CD4-positive, CD25-positive, alpha-beta regulatory T cell (primary cell): ENCODE measurements at places on chromosomes 11 and 22. TPM values are rescaled to one million over a fixed set of nuclear protein-coding genes. Genes with fewer than 3 reads are reported as not detected.

Gene RASSF10
- not detected for total RNA-seq

Gene RIMBP3C
- total RNA-seq, result 0.47 TPM

Gene PTPRCAP
- 291 TPM for total RNA-seq

Gene SYT7
- 0.20 TPM for total RNA-seq

Gene KRTAP5-9
- total RNA-seq, result 0.35 TPM

GRCh38 chr11:77442394-77443053, 31.4 kb downstream of the PAK1 start:
- DNase-seq, result no peak
- H3K36me3 ChIP-seq, result no peaks in the 10 kb centered on the region
- peaks cover 1% of the 10 kb centered on the region for H3K27me3 ChIP-seq
- no peaks in the 10 kb centered on the region for H3K4me1 ChIP-seq

DNA sequence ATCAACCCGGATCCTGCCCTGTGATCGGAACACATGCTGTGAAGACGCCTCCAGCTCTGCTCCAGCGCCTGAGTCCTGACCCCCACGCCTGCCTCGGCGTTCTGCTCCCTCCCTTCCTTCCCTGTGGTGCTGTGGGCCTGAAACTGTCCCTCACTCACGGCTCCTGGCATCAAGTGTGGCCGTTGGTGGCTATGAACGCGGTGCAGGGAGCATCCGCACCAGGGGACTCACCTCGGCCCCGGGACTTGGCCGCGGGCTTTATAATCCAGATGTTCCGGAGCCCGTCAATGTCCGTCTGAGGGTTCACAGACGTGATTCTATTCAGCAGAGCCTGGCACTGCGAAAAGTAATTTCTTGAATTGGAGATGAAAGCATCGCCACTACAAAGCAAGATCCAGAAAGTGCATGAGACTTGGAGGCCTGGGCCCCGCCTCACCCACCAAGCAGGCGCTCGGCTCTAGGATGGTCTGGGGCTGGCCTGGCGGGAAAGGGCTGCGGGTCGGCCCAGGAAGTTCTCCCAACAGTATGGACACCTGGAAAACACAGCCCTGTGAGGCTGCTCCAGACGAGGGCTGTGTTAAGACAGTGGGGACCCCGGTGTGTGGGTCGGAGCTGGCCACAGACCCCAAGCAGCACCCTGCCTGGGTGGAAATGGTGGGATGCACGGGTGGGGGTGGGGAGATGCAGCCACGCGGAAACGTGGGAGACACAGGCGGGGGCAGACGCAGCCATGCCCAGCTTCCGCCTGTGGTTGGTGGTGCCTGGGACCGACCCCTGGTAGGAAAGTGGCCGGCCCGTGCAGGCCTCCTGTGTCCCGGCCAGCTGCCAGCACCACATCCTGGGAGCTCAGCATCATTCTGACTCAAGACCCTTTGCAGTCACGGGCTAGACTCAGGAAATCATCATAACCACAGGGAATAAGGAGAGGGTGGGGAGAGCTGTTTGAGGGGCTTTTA, 21.8 kb upstream of the IL17REL start:
- H3K4me1 ChIP-seq, result peaks cover 13% of the 10 kb centered on the region
- no peaks in the 10 kb centered on the region for H3K27me3 ChIP-seq
- no peak for DNase-seq
- H3K4me3 ChIP-seq, result no peak overlapping the region

GRCh38 chr11:96113193-96113681, 189.3 kb upstream of the MTMR2 start:
- no peaks in the 10 kb centered on the region for H3K27me3 ChIP-seq
- H3K4me3 ChIP-seq, result no peak overlapping the region
- DNase-seq, result no peak
- no peaks in the 10 kb centered on the region for H3K36me3 ChIP-seq
- H3K27ac ChIP-seq, result no peak overlapping the region

DNA sequence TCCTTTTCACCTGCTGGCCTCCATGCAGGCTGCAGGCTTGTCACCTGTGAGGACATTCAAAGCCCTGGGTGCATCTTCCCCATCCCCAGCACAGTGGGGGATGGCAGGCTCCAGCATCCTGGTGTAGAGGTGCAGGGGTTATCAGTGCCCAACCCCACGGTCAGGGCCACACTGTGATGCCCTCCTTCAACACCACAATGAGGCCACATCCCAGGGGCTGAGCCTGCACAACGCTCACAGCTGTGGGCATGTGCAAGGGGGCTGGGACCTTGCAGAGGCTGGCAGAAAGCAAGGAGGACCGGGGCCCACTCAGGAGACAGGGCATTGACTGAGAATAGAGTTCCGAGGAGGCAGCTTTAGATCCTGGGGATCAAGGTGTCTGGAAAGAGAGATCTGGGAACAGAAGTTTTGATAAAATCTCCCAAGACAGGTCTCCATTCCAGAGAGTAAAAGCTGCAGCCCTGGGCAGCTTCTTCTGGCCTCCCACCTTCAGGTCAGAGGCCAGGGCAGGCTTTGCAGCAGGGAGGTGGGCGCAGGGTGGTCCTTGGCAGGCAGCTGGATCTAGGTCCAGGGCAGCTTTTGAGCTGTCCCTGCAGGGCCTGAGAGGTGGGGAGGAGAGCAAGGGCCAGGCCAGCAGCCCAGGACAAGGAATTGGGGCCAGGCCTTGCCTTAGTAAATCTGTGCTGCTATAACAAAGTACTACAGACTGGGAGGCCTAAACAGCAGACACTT, 250.8 kb upstream of the B3GAT1 start:
- no peaks in the 10 kb centered on the region for H3K27me3 ChIP-seq
- H3K4me3 ChIP-seq, result no peak overlapping the region
- no peaks in the 10 kb centered on the region for H3K4me1 ChIP-seq
- H3K27ac ChIP-seq, result no peak overlapping the region

DNA sequence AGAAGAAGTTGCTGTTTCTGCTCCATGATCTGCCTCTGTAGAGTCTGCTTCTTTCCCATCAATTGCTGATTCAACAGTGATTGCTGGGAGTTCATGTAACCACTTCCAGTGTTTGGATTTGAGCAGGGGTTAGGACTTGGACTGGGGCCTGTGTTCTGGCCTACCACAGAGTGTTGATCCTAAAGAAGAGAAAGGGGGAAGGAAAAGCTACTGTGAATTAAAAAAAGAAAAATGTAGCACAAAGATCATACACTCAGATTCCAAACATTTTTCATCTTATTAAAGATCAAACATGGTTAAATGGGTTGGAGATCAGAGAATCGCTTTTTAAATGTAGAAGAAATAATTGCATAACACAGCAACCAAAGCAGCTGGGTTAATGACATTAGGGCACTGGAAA, 67.6 kb upstream of the MTMR2 start:
- no peaks in the 10 kb centered on the region for H3K4me1 ChIP-seq
- peaks cover 25% of the 10 kb centered on the region for H3K36me3 ChIP-seq
- no peak overlapping the region for H3K27ac ChIP-seq
- no peak overlapping the region for H3K4me3 ChIP-seq
- no peaks in the 10 kb centered on the region for H3K27me3 ChIP-seq
- no peak for DNase-seq

DNA sequence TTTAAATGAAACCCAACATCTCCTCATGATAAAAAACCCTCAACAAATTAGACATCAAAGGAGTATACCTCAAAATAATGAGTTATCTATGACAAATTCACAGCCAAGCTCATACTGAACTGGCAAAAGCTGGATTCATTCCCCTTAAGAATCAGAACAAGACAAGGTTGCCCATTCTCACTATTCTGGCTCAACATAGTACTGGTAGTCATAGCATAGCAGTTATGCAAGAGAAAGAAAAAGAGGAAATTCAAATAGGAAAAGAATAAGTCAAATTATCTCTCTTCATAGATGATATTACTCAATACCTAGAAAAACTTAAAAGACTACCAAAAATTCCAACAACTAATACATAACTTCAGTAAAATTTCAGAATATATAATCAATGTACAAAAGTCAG, 29.4 kb upstream of the XKR3 start:
- no peak for DNase-seq
- H3K4me3 ChIP-seq, result no peak overlapping the region
- no peaks in the 10 kb centered on the region for H3K27me3 ChIP-seq
- H3K27ac ChIP-seq, result no peak overlapping the region

DNA sequence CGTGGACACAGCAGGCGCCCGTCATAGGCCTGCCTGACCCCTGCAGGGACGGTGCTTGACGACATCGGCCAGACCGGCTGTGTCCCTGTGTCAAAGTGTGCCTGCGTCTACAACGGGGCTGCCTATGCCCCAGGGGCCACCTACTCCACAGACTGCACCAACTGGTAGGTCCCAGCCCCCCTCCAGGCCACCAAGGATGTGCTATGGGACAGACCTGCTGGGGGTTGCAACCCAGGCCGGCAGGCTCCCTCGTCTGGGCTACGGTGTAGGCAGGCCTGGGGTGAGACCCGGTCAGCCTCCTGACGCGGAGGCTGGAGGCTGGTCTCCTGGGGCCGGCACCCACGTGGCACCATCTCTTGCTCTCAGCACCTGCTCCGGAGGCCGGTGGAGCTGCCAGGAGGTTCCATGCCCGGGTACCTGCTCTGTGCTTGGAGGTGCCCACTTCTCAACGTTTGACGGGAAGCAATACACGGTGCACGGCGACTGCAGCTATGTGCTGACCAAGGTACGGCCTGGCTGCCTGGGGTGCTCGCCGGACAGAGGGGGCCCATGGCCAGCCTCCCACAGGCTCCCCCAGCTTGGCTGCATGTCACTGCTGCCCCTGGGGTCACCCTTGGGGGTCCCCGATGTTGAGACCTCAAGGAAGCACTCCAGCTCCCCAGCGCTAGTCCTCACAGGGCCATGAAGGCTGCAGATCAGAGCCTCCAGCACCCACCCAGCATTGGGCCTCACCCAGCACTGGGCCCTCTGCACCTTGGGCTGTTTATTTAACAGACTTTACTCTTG, 7.7 kb downstream of the MUC5AC start:
- no peaks in the 10 kb centered on the region for H3K36me3 ChIP-seq
- no peaks in the 10 kb centered on the region for H3K4me1 ChIP-seq
- H3K27ac ChIP-seq, result no peak overlapping the region
- H3K4me3 ChIP-seq, result no peak overlapping the region
- DNase-seq, result no peak

- H3K4me3 ChIP-seq, result no peak overlapping the region
- no peaks in the 10 kb centered on the region for H3K4me1 ChIP-seq
- no peak for DNase-seq
- no peak overlapping the region for H3K27ac ChIP-seq
Measured at GRCh38 chr22:24965822-24966626, 13.5 kb downstream of the KIAA1671 start.

- no peaks in the 10 kb centered on the region for H3K4me1 ChIP-seq
- no peak overlapping the region for H3K27ac ChIP-seq
- DNase-seq, result no peak
- H3K27me3 ChIP-seq, result no peaks in the 10 kb centered on the region
Measured at GRCh38 chr22:35952576-35952975, 76.0 kb downstream of the RBFOX2 start.

GRCh38 chr11:76857781-76858410, 2.8 kb upstream of the ACER3 start:
- H3K36me3 ChIP-seq, result no peaks in the 10 kb centered on the region
- peaks cover 20% of the 10 kb centered on the region for H3K4me1 ChIP-seq
- H3K27me3 ChIP-seq, result peaks cover 2% of the 10 kb centered on the region
- no peak overlapping the region for H3K4me3 ChIP-seq

- DNase-seq, result no peak
- H3K4me3 ChIP-seq, result no peak overlapping the region
- no peaks in the 10 kb centered on the region for H3K36me3 ChIP-seq
- H3K4me1 ChIP-seq, result no peaks in the 10 kb centered on the region
- H3K27me3 ChIP-seq, result no peaks in the 10 kb centered on the region
Measured at GRCh38 chr11:75035256-75035655, 46.5 kb downstream of the NEU3 start.

DNA sequence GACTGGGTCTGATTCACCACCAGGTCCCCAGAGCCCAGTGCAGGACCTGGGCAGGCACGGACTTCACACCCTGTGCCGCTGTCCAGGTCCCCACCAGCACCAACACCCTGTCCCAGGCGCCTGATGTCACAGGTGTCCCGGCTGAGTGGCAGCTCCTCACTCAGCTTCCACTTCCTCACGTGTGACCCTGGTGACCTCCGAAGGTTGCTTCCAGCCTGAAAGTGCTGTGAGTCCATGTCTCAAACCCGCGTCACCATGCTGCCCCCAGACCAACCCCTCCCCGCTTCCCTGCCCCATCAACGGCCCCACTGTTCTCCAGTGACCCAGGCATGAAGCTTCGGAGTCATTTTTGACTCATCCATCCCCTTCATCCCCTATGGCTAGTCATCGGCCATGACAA, 25.7 kb upstream of the PICK1 start:
- H3K36me3 ChIP-seq, result no peaks in the 10 kb centered on the region
- no peak overlapping the region for H3K4me3 ChIP-seq
- H3K4me1 ChIP-seq, result no peaks in the 10 kb centered on the region
- no peak overlapping the region for H3K27ac ChIP-seq
- no peaks in the 10 kb centered on the region for H3K27me3 ChIP-seq

GRCh38 chr11:27124514-27125264, 84.1 kb downstream of the BBOX1 start:
- DNase-seq, result no peak
- H3K36me3 ChIP-seq, result no peaks in the 10 kb centered on the region
- H3K4me1 ChIP-seq, result no peaks in the 10 kb centered on the region
- no peak overlapping the region for H3K4me3 ChIP-seq
- H3K27ac ChIP-seq, result no peak overlapping the region
- H3K27me3 ChIP-seq, result no peaks in the 10 kb centered on the region

GRCh38 chr11:34445956-34446355, 7.2 kb downstream of the CAT start:
- no peak for DNase-seq
- H3K36me3 ChIP-seq, result peaks cover 10% of the 10 kb centered on the region
- H3K4me3 ChIP-seq, result no peak overlapping the region
- H3K27ac ChIP-seq, result no peak overlapping the region

- DNase-seq, result no peak
- H3K4me3 ChIP-seq, result no peak overlapping the region
- H3K4me1 ChIP-seq, result peaks cover 84% of the 10 kb centered on the region
- peak overlapping the region; percentile 90 for H3K27ac ChIP-seq
- no peaks in the 10 kb centered on the region for H3K27me3 ChIP-seq
- H3K36me3 ChIP-seq, result peaks cover 6% of the 10 kb centered on the region
Measured at GRCh38 chr22:39148026-39148726, 4.3 kb downstream of the CBX7 start.

DNA sequence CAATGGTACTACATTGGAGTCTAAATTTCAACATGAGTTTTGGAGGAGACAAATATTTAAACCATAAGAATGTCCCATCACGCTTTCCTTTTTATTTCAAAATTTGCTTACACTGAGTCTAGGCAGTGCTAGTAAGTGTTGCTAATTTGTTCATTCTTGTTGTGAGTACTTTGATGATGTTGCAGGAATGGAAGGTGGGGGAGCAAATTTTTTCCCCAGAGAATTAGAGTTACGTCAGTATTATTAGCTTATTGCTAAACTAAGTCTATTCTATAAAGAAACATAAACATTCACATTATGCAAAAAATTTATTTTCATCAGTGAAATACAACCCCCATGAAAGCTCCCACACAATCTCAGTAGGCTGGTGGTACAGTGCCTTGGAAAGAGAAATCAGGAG, 88.0 kb downstream of the BLID start:
- peaks cover 2% of the 10 kb centered on the region for H3K27me3 ChIP-seq
- no peaks in the 10 kb centered on the region for H3K4me1 ChIP-seq
- H3K27ac ChIP-seq, result no peak overlapping the region

- H3K4me1 ChIP-seq, result no peaks in the 10 kb centered on the region
- no peak for DNase-seq
- H3K27me3 ChIP-seq, result no peaks in the 10 kb centered on the region
- H3K27ac ChIP-seq, result no peak overlapping the region
- peaks cover 60% of the 10 kb centered on the region for H3K36me3 ChIP-seq
- H3K4me3 ChIP-seq, result no peak overlapping the region
Measured at GRCh38 chr11:117380676-117381075, 53.0 kb downstream of the CEP164 start.
